Common myeloid progenitor, CD34-positive (primary cell): ENCODE measurements at places on chromosomes 12 and 14.

- no peak overlapping the region for H3K27ac ChIP-seq
- no peaks in the 10 kb centered on the region for H3K36me3 ChIP-seq
- H3K4me3 ChIP-seq, result no peak overlapping the region
- H3K27me3 ChIP-seq, result no peaks in the 10 kb centered on the region
- no peaks in the 10 kb centered on the region for H3K4me1 ChIP-seq
- DNase-seq, result no peak
These were observed 101.3 kb downstream of the WIF1 start for GRCh38 chr12:65019696-65020234.

GRCh38 chr12:117360222-117360550 is 1.2 kb downstream of the NOS1 start:
- H3K4me3 ChIP-seq, result no peak overlapping the region
- H3K36me3 ChIP-seq, result no peaks in the 10 kb centered on the region
- H3K4me1 ChIP-seq, result no peaks in the 10 kb centered on the region
- DNase-seq, result no peak

DNA sequence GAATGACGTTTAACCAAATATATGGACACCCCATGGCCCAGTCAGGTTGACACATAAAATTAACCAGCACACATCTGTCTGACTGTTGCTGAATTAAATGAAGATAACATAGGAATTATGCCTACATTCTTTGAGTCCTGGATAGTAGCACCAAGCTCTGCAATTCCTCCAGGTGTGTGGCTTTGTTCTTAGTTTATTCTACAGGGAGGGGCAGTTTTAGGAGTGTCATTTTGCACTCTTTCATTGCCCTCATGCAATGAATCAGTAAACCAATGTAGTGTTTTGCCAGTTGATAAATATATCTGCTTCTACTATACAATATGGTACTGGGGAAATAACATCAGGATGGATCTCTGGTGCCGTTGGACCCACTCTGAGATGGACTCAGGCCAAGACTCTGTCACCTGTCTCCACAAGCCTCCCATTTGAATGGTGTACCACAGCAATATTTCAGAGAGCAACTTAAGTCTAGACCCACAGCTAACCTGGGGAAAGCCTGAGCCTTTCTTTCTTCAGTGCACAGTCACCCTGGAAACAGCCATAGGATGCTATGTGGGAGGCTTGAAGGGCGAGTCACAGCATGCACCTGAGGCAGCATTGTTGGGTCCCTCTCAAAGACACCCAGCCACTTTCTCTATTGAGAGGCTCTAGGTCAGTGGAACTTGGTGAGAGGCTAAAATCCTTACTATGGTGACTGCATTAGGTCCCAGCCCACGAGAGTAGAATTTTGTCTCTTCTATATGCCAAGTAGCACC is 73.2 kb downstream of the ANO4 start:
- H3K27me3 ChIP-seq, result no peaks in the 10 kb centered on the region
- DNase-seq, result no peak
- H3K4me3 ChIP-seq, result no peak overlapping the region
- H3K4me1 ChIP-seq, result no peaks in the 10 kb centered on the region

DNA sequence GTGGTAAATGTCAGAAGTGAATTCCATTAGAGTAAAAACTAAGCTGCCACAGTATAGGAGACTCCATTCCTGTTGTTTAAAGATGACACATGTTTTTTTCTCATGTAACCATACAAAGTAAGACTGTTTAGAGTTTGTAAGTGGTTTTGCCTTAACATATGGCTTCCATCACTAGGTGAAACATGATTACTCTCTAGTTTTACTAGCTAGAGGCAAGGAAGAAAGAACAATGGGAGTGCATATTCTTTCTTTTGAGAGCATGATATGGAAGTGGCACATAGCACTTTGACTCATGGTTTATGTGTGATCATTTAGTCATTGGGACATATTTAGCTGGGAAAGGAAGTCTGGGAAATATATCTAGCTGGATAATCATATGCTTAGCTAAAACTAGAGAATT is 7.7 kb downstream of the ATF7IP start:
- no peak overlapping the region for H3K27ac ChIP-seq
- DNase-seq, result no peak

DNA sequence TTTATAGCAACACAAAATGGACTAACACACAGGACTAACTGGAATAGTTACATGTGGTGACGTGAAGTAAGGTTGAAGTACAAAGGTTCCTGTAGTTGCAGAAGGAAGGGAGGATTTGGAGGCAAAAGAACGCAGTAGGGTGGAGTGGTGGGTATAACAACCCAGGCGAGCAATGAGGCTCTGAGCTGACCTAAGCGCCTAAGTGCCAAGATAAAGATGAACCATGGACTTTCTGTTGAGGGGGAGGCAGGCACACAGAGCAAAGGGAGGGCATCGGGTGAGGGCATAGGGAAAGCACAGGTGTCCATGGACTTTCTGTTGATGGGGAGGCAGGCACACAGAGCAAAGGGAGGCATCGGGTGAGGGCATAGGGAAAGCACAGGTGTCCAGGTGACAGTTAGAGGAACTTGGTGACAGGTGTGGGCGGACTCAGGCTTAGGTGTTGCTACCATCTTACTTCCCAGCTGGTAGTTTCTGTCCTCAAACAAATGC is 15.2 kb downstream of the SCNN1A start:
- no peak for DNase-seq
- no peaks in the 10 kb centered on the region for H3K27me3 ChIP-seq
- H3K36me3 ChIP-seq, result no peaks in the 10 kb centered on the region
- H3K4me3 ChIP-seq, result no peak overlapping the region
- H3K27ac ChIP-seq, result no peak overlapping the region

- peaks cover 3% of the 10 kb centered on the region for H3K4me1 ChIP-seq
- peak; percentile 46 for DNase-seq
- H3K27ac ChIP-seq, result no peak overlapping the region
These were observed 42.7 kb upstream of the CDKN3 start for GRCh38 chr14:54354096-54354495.

- no peak overlapping the region for H3K27ac ChIP-seq
- H3K27me3 ChIP-seq, result no peaks in the 10 kb centered on the region
- no peak overlapping the region for H3K4me3 ChIP-seq
- H3K36me3 ChIP-seq, result no peaks in the 10 kb centered on the region
- peak; percentile 82 for DNase-seq
These were observed 60.3 kb downstream of the KLRG1 start for GRCh38 chr12:9049520-9050133.

- no peaks in the 10 kb centered on the region for H3K4me1 ChIP-seq
- H3K27me3 ChIP-seq, result no peaks in the 10 kb centered on the region
- no peak overlapping the region for H3K27ac ChIP-seq
- H3K36me3 ChIP-seq, result no peaks in the 10 kb centered on the region
- DNase-seq, result no peak
- H3K4me3 ChIP-seq, result no peak overlapping the region
These were observed 252.3 kb downstream of the NEDD1 start for GRCh38 chr12:97159377-97159776.

GRCh38 chr12:31620311-31620710 is 29.4 kb upstream of the DENND5B start:
- no peaks in the 10 kb centered on the region for H3K36me3 ChIP-seq
- no peak overlapping the region for H3K27ac ChIP-seq
- H3K4me1 ChIP-seq, result no peaks in the 10 kb centered on the region
- no peak for DNase-seq

- H3K36me3 ChIP-seq, result no peaks in the 10 kb centered on the region
- no peak overlapping the region for H3K4me3 ChIP-seq
- peak; percentile 68 for DNase-seq
- peaks cover 2% of the 10 kb centered on the region for H3K27me3 ChIP-seq
- H3K4me1 ChIP-seq, result no peaks in the 10 kb centered on the region
These were observed 1158.4 kb upstream of the TMEM132C start for GRCh38 chr12:127108360-127109215.

DNA sequence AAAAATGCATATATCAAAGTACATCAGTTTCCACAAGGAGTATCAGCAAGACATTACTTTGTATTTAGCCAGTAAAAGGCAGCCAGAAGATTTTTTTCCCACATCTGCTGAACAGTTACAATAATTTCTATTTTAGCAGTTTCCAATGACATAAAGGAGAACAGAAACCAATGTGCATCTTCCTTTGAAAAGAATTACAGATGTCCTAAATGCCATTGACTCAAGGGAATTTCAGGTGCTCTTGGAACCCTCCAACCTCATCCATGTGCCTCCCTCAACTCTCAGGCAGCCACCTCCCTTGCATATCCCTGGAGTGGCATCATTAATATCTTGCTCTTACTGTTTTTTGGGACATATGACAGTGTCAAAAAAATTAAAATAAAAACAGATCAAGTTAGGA is 62.2 kb upstream of the ST8SIA1 start:
- peaks cover 19% of the 10 kb centered on the region for H3K4me1 ChIP-seq
- no peak overlapping the region for H3K4me3 ChIP-seq
- H3K36me3 ChIP-seq, result no peaks in the 10 kb centered on the region
- H3K27ac ChIP-seq, result no peak overlapping the region

DNA sequence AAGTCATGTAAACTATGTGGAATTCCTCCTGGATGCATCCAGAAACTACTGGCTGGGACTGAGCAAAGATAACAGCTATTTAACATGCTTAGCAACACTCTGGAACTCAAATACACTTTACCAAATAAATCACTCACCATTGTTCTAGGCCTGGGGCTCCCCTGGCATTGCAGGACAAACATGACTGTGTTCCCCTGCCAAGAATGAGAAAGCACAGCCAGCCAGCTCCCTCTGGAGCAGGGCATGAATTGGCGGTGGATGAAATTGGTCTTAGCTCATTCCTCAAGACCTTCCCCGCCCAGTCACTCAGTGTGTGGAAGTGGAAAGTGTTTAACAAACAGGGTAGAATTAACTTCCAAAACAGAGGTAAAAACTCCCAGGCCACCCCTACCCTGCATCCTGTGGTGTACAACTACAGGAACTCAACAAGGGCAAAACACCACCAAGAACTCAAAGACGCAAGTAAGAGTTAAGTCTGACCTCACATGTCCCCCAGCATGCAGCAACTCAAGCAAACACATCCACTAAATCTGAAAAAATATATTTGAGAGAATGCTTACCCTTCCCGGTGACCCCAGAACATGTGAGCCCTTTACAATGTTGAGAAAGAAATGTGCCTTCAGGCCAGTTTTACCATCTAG is 58.4 kb upstream of the BDKRB2 start:
- no peak overlapping the region for H3K27ac ChIP-seq
- H3K4me3 ChIP-seq, result no peak overlapping the region
- H3K4me1 ChIP-seq, result no peaks in the 10 kb centered on the region
- no peak for DNase-seq
- peaks cover 4% of the 10 kb centered on the region for H3K27me3 ChIP-seq

GRCh38 chr12:62717643-62718042 is 217.3 kb downstream of the PPM1H start:
- no peak overlapping the region for H3K4me3 ChIP-seq
- peaks cover 10% of the 10 kb centered on the region for H3K36me3 ChIP-seq
- H3K4me1 ChIP-seq, result no peaks in the 10 kb centered on the region
- H3K27me3 ChIP-seq, result no peaks in the 10 kb centered on the region
- no peak overlapping the region for H3K27ac ChIP-seq
- no peak for DNase-seq

DNA sequence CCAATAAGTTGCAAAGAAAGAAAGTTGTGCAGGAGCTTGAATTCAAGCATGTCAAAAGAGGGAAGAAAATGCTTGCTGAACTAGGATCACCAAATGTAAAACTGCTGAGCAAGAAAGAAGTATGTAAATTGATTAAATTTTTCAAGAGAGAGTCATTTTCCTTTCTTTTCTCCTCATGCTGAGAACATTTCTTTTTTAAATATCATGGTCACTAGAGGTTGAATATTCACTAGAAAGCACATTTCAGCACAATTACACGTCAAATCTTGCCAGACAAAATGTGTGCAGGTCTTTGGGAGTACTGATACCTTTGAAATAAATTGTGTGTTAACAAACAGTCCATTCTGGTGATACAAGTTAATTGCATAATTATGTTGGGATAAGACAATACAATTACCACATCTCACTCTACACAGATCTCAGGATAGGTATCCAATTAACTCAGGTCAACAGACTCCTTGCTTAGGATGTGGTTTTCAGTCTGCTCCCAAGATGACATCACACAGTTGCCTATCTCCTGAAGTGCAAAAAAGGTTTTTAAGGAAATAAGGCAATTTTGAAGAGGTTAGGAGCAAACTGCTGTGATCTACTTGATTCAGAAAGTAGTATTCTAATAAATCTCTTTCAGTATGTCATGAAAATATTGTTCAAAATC is 862.2 kb downstream of the RPS29 start:
- no peak overlapping the region for H3K4me3 ChIP-seq
- DNase-seq, result no peak
- H3K27me3 ChIP-seq, result no peaks in the 10 kb centered on the region
- H3K4me1 ChIP-seq, result no peaks in the 10 kb centered on the region

DNA sequence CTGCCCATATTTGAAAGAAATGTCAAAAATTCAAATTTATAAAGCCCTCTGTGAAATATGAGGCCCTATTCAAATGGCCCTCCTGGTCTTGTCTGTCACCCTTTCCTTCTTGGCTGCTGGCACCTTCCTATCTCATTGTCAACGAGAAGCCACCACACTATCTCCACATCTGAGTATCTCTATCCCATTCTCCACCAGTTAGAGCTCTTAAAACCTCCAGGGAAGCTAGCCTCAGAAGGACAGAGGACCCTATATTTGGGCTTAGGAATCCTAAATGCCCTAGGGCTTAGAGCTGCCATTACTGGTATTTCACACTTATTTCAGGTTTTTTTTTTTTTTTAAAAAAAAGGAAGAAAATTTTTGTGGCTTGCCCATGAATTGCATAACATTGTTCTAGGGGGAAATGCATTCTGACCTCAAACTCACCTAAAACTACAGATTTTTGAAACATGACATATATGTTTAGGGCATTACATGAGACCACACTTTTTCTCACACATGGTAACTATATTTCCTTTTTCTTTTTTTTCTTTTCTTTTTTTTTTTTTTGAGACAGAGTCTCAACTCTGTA is 25.0 kb downstream of the SLC25A21 start:
- peak; percentile 77 for DNase-seq
- no peaks in the 10 kb centered on the region for H3K36me3 ChIP-seq
- no peak overlapping the region for H3K27ac ChIP-seq
- H3K4me3 ChIP-seq, result no peak overlapping the region

- H3K4me1 ChIP-seq, result peaks cover 21% of the 10 kb centered on the region
- no peak for DNase-seq
- H3K27ac ChIP-seq, result no peak overlapping the region
- no peaks in the 10 kb centered on the region for H3K36me3 ChIP-seq
These were observed 8.4 kb downstream of the DEGS2 start for GRCh38 chr14:100150932-100151587.

GRCh38 chr12:98678236-98678945 is 33.3 kb downstream of the APAF1 start:
- no peaks in the 10 kb centered on the region for H3K27me3 ChIP-seq
- no peaks in the 10 kb centered on the region for H3K4me1 ChIP-seq
- H3K36me3 ChIP-seq, result peaks cover 61% of the 10 kb centered on the region
- no peak overlapping the region for H3K4me3 ChIP-seq
- no peak overlapping the region for H3K27ac ChIP-seq

DNA sequence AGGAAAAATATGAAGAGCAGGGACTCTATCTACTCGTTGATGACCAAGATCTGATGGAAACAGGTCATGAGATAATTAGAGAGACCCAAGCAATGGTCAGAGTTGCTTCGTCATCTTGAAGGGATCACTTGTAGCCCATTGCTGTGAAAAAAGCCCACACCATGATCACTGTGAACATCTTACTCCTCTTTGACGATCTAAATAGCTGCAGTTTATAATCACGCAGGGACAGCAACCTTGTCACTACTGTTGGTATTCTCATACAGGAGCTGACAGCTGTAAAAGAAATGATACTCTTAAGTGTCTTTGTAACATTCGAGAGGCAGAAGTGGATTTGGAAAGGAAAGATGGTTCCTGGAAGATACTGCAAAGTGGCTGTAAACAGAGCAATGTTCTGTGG is 33.7 kb upstream of the RERGL start:
- no peak overlapping the region for H3K27ac ChIP-seq
- no peak for DNase-seq
- no peaks in the 10 kb centered on the region for H3K4me1 ChIP-seq
- no peaks in the 10 kb centered on the region for H3K27me3 ChIP-seq
- no peaks in the 10 kb centered on the region for H3K36me3 ChIP-seq
